ENCODE measurements at places on chromosomes 2 and 18. TPM values are rescaled to one million over a fixed set of nuclear protein-coding genes. Genes with fewer than 3 reads are reported as not detected.

The BOD1L2 gene
- not detected for total RNA-seq

The IMPA2 gene
- total RNA-seq: 27.8 TPM

The SELENOI gene
- total RNA-seq: 19.3 TPM

The NT5C1B gene
- total RNA-seq: not detected

Measured in naive thymus-derived CD4-positive, alpha-beta T cell (primary cell).